ENCODE measurements at places on chromosomes 16 and 17.

GRCh38 chr17:7932483-7932891, 481 bp downstream of the CNTROB start:
- no peak for DNase-seq

DNA sequence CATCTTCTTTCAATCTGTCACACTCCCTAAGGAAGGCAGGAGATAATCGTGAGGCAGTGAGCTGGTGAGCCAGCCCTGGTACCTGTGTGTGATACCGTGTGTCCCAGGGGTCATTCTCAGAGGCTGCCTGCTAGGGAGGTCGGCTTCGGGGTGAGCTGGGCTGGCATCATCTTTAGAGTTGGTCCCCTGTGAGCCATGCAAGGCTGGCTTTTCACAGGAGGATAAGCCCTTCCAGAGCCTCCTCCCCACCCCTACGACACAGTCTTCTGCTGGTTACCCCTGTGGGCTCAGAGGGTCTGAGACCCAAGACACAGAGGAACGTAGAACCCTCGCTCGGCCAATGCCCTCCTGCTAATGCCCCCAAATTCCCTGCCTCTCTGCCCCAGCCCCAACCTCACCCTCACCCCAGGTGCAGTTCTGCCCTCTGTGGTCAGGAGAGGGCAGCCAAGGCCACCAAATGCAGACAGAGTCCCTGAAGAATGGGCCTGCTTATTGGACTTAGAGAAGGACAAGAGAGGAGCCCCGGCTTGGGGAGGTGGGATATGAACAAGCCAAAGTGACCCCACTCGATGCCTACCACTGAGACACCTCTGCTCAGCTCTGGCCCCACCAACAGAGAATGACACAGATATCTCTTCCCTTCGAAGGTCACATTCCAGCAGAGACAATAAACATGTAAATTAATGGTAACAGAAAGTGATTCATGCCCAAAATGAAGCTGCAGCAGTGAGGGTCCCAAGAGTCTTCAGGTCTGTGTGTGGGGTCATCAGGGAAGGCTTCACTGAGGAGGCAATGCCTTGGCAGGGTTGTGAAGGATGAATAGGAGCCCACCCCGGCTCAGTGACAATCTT, 80.8 kb upstream of the CCL1 start:
- no peak for DNase-seq

- no peak for DNase-seq
These were observed 169.1 kb downstream of the GSG1L start for GRCh38 chr16:27894386-27894785.

DNA sequence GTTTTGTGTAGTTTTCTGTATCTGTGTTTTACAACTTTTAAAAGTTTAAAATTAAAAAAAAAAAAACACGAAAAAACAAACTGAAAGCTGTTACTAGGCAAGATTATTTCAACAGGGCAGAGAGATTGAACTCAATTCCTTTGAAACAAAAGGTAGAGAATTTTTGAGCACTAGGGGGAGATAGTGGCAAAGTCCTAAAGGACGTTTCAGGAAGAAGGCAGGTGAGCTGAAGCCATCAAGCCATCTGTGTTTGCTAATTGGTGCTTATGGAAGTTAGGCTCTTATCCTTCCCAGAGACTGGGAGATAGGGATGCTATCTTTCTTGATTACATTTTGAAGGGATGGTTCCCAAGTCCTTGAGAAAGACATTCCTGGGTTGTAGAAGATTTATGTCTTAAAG, 70.6 kb upstream of the CLEC3A start:
- DNase-seq: peak; percentile 32

- no peak for DNase-seq
These were observed 6.8 kb upstream of the ZP2 start for GRCh38 chr16:21218153-21218552.

DNA sequence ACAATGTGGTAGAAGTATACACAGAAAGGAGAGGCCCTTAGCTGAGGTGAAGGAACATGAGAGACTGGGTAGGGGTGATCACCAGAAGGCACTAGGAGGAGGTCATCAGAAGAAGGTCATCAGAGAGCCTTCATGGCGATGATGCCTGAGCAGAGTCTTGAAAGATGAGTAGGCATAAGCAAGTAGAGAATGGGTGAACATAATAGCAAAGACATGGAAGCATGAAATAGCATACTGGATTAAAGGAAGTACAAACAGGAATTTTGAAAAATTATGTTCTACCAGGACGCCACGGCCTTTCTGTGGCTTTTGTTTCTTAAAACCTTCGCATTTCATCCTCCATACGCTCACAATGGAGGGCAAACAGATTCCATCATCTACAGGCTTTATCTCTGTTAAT, 2.9 kb downstream of the IKZF3 start:
- DNase-seq: no peak

DNA sequence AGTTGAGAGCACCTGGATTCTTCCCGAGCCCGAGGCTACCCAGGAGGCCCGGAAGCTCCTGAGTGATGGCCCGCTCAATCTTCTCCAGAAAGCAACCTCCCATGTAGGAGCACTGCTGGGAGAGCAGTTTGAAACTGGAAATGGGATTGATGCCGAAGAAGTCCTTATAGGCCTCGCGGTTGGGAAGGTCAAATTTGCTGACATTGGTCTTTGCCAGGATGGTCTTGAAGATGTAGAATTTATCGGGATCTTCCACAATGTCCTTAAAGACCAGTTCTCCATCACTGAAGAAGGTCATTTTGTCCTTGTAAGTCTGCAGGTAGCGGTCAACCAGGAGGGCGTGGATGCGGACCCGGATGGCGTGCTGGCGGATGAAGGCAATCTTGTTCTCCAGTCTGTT, 49.7 kb downstream of the SRL start:
- DNase-seq: no peak

DNA sequence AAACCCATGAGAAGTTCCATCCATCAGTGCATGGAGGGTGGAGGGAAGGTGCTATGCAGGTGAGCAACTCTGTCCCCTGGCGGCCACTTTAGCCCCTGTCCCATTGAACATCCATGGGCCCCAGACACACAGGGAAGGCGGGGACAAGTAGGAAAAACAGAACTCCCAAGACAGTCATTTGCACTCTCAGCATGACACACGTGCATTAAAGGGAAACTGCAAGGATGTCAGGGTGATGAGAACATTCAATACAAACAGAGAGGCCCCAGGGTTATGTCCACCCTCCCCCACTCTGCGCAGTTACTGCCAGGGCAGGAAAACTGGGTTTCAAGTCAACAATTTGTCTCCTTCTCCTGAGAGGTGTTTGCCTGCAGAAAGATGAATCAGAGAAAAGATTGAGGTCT, 44.0 kb upstream of the AKTIP start:
- peak; percentile 11 for DNase-seq

- DNase-seq: peak; percentile 54
These were observed 209.6 kb upstream of the CACNG5 start for GRCh38 chr17:66625311-66625767.

DNA sequence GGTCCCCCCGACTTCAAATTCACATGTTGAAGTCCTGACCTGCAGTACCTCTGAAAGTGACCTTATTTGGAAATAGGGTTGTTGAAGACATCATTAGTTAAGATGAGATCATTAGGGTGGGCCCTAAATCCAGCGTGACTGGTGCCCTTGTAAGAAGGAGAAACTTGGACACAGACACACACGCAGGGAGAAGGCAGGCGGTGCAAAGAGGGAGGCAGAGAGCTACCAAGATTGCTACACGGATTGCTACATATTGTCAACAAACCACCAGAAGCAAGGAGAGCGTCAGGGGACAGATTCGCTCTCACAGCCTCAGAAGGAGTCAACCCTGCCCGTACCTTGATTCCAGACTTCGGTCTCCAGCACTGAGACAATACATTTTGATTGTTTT, 6.8 kb upstream of the WBP2 start:
- DNase-seq: no peak

DNA sequence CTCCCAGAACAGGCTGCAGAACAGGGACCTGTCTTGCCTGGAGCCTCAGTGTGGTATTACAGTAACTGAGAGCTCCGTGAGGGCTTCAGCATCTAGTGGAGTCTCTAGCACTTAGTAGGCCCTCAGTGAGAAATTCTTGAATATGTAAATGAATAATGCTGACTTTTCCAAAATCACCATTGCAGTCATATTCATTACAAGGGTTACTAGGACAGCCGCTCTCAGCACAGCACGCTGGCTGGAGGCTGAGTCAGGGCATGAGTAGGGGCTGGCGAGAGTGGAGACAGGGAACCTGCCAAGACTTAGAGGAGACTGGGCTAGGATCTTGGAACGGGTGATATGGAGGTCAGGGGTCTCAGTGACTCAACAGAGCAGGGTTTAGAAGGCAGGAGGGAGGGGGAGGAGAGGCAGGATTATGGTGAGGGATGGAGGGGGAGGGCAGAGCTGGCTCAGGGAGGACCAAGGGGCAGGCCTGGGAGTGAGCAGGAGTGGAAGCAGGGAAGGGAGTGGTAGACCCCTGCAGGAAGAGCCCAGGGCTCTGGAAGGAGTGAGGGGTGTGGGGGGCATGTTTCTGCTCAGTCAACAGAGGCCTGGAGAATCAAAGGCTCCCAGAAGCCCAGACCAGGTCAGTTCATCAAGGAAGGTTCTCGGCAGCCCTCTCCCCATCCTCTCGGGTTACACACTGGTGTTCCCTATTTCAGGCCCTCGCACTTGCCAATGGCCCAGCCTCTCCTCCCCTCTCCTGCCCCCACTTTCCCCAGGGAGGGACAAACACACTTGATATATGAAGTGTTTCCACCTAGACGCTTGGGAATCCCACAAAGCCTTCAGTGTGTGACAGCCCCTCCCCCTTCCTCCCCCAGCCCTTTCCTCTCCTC, 42.3 kb downstream of the FZD2 start:
- DNase-seq: peak; percentile 48

- no peak for DNase-seq
These were observed 429.8 kb downstream of the TOX3 start for GRCh38 chr16:52117171-52117570.

DNA sequence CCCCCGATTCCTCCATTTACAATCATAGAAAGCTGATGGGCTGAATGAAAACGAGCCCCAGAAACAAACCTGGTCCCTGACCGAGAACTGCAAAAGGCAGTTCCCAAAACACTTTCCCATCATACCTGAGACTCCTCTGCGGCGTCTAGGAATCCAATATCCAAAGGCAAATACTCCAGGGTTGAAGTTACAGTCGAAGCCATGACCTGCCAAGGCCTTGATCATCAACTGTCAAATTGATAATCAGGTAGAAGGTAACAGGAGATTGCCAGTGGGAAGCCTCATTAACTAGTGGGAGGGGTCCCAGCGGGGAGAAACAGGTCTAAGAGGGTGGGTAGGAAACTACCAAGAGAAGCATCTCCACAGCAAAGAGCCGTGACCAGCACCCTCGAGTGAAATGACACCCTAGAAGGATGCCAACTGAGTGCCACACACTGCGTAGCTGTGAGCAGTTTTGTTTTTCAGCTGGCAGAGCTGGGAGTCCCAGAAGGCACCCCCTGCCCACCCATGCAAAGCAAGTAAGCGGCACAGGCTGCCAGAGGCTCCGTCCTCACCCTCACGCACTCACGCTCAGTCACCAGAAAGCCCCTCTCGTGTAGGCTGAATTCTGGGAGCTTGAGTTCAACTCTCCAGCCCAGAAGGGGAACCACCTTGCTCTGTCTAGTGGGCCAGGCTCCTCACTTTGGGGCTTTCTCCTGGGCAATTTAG, 146.1 kb downstream of the GAS7 start:
- DNase-seq: no peak

GRCh38 chr17:2883544-2884213, 87.4 kb downstream of the RAP1GAP2 start:
- DNase-seq: peak; percentile 34

- no peak for DNase-seq
These were observed 5.9 kb upstream of the WDR81 start for GRCh38 chr17:1718362-1719165.

DNA sequence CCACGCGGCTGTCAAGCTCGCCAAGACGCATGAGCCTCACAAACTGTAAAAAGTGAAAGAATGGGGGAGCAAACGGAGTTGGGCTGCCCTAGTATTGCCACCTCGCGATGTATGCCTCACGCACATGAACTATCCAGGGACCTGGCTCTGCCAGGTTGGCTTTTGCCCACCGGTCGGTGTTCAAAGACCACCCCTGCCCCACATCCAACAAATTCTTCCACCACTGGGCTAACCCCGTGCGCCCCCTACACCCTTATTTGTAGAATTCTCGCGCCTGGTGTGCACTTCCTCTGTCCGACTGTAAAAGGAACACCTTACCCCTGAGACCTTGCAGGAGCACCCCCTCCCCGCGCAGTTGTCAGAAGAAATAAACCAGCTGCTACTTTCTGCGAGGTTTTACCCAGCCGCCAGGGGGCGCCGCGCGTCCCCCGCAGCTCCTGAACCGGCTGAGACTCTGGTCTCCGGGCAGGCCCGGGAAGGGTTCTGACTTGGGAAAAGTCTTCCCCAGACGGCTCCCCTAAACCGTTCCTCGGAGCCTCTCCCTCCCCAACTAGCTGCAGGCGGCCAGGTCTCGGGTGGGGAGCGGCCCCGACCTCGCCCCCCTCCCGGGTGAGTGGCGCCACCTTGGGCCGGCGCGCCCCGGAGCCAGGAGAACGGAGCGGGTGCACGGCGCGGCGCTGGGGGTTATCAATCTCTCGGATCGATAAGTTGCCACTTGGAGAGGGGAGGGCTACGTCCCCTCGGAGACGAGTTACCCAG, 1.7 kb upstream of the ZNF423 start:
- DNase-seq: peak; percentile 30

DNA sequence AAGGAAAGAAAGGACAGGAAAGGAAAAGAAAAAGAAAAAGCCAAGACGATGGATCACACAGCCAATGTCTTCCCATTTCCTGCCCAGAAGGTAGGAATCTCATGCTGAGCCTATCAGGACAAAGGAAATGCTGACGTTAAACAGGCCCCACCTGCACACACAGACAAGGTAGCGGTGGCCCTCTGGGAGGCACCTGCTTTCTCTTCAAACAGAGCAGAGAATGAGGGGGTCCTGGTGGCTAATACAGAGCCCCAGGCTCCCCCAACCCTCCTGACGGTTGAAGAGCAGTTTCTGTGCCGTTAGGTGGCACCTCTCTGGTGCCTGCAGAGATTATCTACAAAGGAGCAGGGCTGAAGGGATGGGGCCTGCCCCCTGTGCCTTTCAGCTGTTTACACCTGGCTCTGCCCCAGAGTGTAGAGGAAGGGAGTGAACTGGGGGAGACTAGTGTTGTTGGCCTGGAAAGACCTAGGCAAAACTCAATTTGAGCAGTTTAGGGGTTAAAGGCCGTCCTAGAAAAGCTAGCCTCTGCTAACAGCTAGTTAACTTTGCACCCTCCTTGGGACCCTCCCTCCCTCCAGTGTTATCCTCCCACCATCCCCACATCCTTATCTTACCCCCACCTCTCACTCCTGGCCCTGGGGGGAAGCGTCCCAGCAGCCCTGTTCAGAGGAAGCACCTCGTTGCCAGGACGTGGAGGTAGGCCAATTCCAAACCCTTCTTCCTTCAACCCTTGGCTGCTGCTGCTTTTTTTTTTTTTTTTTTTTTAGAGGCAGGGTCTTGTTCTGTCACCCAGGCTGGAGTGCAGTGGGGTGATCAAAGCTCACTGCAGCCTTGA, 56.3 kb downstream of the ARHGAP27 start:
- no peak for DNase-seq

DNA sequence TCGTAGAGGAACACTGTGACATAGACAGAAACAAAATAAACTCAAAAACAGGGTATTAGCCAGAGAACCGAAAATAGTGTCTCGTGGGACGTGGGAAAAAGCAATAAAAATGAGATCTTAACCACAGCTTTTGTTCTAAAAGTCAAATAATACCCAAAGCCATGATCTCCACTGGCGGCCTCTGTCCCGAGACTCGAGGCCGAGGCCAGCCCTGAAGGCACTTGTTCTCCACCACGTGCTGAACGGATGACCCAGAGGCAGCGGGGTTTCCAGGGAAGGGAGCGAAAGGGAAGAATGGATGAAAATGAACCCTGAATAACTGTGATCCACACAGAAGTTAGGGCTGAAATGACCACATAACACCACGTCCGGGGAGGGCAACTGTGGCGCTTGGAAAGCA, 84.8 kb upstream of the CREBBP start:
- no peak for DNase-seq
